Naive thymus-derived CD8-positive, alpha-beta T cell (primary cell): ENCODE measurements at places on chromosomes 11 and 22. TPM values are rescaled to one million over a fixed set of nuclear protein-coding genes. Genes with fewer than 3 reads are reported as not detected.

GRCh38 chr11:13134886-13135285 lies 125.8 kb downstream of the RASSF10 start:
- H3K4me3 ChIP-seq, result no peak overlapping the region
- no peaks in the 10 kb centered on the region for H3K4me1 ChIP-seq
- H3K27ac ChIP-seq, result no peak overlapping the region
- H3K27me3 ChIP-seq, result peaks cover 48% of the 10 kb centered on the region
- no peak for DNase-seq

DNA sequence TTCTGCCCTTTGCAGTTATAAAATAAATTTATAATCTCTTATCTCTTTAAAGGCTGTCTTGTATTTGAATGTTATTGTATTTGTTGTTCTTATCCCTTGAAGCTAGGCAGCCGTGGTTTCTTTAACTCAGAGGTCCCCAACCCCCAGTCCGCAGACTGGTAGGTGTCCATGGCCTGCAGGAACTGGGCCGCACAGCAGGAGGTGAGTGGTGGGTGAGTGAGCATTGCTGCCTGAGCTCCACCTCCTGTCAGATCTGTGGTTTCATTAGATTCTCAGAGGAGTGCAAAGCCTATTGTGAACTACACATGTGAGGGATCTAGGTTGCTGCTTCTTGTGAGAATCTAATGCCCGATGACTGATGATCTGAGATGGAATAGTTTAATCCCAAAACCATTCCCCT lies 380.0 kb upstream of the CCDC90B start:
- no peak for DNase-seq
- H3K4me1 ChIP-seq, result no peaks in the 10 kb centered on the region
- H3K27ac ChIP-seq, result no peak overlapping the region
- H3K4me3 ChIP-seq, result no peak overlapping the region

- H3K4me3 ChIP-seq, result no peak overlapping the region
- no peak overlapping the region for H3K27ac ChIP-seq
- no peaks in the 10 kb centered on the region for H3K27me3 ChIP-seq
- peaks cover 6% of the 10 kb centered on the region for H3K4me1 ChIP-seq
- DNase-seq, result no peak
Observed at GRCh38 chr22:39183991-39184585, 31.6 kb upstream of the CBX7 start.

- no peak for DNase-seq
- H3K4me1 ChIP-seq, result peaks cover 29% of the 10 kb centered on the region
- H3K27me3 ChIP-seq, result no peaks in the 10 kb centered on the region
- peak within 1 kb of the TSS; percentile 98 for H3K4me3 ChIP-seq
- peaks cover 5% of the 10 kb centered on the region for H3K36me3 ChIP-seq
Observed at GRCh38 chr22:37639070-37639760, at the start of gene SH3BP1. Gene SH3BP1 (plus strand): TSS chr22:37639669. CDS start chr22:37639788, 119 bp downstream.

- H3K27me3 ChIP-seq, result peaks cover 26% of the 10 kb centered on the region
- no peak overlapping the region for H3K27ac ChIP-seq
- no peak for DNase-seq
- H3K4me3 ChIP-seq, result no peak overlapping the region
- no peaks in the 10 kb centered on the region for H3K4me1 ChIP-seq
Observed at GRCh38 chr11:4662876-4663275, 19.1 kb downstream of the OR51E1 start.

GRCh38 chr22:37105154-37105553 lies 4.4 kb downstream of the TMPRSS6 start:
- H3K36me3 ChIP-seq, result no peaks in the 10 kb centered on the region
- H3K4me1 ChIP-seq, result peaks cover 6% of the 10 kb centered on the region
- DNase-seq, result no peak
- no peak overlapping the region for H3K4me3 ChIP-seq

GRCh38 chr22:39932166-39932565 lies 28.0 kb upstream of the TMA7B start:
- DNase-seq, result no peak
- no peaks in the 10 kb centered on the region for H3K27me3 ChIP-seq
- peaks cover 46% of the 10 kb centered on the region for H3K4me1 ChIP-seq
- H3K27ac ChIP-seq, result peak overlapping the region; percentile 90

- H3K36me3 ChIP-seq, result no peaks in the 10 kb centered on the region
- no peaks in the 10 kb centered on the region for H3K4me1 ChIP-seq
- H3K27ac ChIP-seq, result no peak overlapping the region
- H3K4me3 ChIP-seq, result peak overlapping the region; percentile 20
- no peak for DNase-seq
Observed at GRCh38 chr11:76216536-76217325, 10.4 kb upstream of the WNT11 start.

DNA sequence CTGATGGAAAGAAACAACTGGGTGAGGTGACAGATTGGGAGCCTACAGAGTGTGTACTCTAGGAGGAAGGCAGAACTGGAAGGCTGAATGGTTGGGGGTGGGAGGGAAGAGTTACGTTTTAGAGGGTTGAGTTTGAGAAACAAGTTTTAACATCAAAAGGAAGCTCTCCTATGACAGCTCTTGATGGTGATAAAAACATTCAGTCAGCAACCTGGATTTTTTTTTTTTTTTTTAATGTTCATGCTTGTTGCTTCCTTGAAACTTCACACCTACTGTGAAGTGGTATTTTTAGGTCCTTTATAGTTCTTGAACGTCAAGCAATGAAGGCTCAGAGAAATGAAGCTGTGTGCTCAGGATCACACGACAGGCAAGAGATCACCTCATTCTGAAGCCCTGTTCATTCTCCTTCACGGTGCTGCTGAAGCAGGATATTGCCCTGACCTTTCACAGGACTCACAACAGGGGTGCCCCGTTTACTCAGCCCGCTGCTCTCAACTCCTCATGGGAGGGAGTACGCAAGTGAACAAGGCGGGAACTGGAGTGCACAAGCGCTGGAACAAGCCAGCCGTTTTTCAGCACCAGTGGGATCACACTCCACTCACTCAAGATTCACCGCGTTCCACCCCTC lies 1.6 kb upstream of the TMEM109 start:
- peak overlapping the region; percentile 98 for H3K27ac ChIP-seq
- peak; percentile 83 for DNase-seq
- peaks cover 80% of the 10 kb centered on the region for H3K4me1 ChIP-seq
- peaks cover 2% of the 10 kb centered on the region for H3K36me3 ChIP-seq
- peaks cover 1% of the 10 kb centered on the region for H3K27me3 ChIP-seq

DNA sequence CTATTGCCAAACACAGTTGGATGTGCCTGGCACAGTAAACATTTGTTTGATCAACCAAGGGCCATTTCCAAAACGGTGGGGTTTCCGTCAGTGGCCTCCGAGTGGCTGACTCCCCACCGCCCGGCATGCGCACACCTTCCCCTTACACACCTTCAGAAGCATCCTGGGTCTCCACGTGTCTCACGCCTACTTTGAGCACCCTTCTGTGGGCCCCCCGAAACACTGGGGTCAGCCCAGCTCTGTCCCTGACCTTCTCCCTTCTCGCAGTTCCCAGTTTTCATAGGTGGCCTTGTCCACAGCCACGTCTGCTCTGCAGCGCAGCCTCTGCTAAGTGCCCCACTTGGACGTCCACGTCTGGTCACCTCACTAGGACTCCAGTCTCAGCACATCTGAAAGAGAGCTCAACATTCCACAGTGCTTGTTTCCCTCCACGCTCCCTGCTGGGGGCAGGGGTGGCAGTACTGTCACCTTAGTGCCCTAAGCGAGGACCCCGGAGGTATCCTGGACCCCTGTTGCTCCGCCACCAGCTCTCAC lies 13.2 kb upstream of the SHANK2 start:
- no peak overlapping the region for H3K27ac ChIP-seq
- no peaks in the 10 kb centered on the region for H3K4me1 ChIP-seq
- peaks cover 15% of the 10 kb centered on the region for H3K27me3 ChIP-seq
- DNase-seq, result no peak
- no peaks in the 10 kb centered on the region for H3K36me3 ChIP-seq

- H3K4me3 ChIP-seq, result peak overlapping the region; percentile 73
- peak overlapping the region; percentile 95 for H3K27ac ChIP-seq
- peaks cover 2% of the 10 kb centered on the region for H3K27me3 ChIP-seq
Observed at GRCh38 chr11:128725630-128726319, 31.9 kb downstream of the FLI1 start.

DNA sequence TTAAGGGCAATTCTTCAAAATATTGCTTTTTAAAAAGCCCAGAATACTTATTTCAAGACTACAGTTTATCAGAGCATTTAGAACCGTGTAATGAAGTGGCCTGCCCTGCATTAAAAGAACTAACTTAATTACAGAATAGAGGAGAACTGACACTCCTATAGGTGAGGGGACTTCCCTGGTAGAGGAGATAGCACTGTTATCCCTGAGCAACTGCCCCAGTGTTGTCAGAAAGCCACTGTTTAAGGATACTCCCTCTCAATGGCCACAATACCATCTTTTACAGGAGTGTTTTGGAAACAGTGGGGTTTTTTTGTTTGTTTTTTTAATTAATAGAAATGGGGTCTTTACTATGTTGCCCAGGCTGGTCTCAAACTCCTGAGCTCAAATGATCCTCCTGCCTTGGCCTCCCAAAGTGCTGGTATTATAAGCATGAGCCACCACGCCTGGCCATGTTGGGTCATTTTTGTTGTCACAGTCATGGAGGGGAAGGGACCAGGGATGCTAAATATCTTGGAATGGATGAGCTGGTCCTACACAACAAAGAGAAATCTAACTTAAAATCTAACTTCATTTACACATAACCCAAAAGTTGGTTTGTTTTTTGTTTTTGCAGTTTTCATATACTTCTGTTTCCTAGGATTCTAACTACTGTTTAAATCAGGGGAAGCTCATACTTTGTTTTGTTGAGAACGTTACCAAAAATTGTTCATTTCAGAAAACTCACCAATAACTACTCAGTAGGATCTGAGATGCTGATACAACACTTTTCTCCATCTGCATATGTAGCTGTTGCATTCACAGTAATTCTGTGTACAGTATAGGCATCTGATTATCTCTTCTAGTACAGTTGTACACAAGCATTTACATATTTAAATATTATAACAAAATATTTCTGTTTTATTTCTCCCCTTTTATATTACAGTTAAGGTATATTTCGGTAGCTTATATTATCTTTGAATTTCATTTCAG lies 8.1 kb downstream of the RPL27A start:
- H3K36me3 ChIP-seq, result peaks cover 14% of the 10 kb centered on the region
- peak overlapping the region; percentile 96 for H3K27ac ChIP-seq
- no peak for DNase-seq
- peaks cover 27% of the 10 kb centered on the region for H3K4me1 ChIP-seq

- no peak overlapping the region for H3K4me3 ChIP-seq
- DNase-seq, result no peak
- H3K27me3 ChIP-seq, result peaks cover 2% of the 10 kb centered on the region
- no peak overlapping the region for H3K27ac ChIP-seq
- H3K36me3 ChIP-seq, result no peaks in the 10 kb centered on the region
Observed at GRCh38 chr11:115885535-115886421, 381.6 kb upstream of the CADM1 start.

DNA sequence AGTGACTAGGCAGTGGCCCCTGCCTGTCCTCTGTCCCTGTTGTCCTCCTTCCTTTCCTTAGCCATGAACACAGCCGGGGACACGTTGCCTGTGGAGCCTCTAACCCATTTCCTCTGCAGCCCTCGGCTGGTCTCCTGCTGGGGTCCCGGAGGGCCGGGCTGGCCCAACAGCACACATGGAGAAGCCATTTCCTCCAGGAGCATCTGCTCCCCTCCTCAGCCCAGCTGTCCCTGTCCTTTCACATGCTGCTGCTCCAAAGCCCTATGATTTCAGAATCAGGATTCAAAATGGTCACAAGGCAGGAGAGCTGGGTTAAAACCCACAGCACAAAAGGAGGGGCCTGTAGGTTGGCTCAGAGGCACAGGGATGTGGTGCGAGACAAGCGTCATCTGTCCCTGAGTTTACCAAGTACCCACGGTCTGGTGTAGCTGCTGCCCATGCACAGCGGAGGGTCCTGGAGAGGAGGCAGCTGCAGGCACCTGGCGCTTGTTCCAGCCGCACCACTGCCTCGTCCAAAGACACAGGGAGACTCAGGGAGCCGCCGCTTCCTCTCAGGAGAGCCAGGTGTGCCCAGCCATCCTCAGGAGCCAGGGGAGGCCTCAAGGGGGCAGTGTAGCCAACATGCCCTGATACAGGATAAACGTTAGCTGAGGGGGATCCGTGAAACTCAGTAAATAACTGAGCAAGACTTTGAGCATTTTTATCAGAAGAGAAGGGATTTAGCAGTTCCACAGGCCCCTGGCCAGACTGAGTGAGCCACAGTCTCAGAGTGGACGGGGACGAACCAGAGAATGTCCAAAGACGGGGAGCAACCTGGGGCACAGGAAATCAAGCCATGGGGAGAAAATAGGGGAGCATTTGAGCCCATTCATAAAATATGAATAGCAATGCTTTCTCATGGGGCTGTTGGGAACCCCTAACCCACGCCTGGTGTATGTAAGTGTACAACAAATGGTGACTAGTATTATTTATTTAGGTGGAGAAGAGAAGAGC lies 3.9 kb upstream of the VSIG10L2 start:
- H3K27me3 ChIP-seq, result no peaks in the 10 kb centered on the region
- peak; percentile 22 for DNase-seq

DNA sequence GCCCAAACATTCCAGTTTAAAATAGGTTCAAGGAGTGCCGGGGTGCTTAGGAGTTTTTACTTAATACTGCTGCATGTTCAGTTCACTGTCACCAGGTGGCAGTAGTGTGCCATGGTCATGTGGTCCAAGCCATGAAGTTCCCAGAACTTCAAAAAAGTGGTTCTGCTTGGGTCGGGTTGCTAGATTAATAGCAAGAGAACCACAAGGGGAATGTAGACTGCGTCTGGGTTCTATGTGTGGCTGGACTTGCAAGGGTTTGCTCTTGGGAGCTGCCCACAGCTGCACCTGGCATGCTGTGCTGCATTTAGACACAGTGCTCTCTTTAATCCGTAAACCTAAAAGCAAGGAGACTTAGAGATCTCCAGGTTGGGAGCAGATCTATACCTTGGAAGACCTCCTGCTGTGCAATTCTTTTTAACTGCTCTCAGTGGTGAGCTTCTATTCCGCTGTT lies 6.5 kb upstream of the SPON1 start:
- no peak overlapping the region for H3K4me3 ChIP-seq
- H3K27me3 ChIP-seq, result peaks cover 25% of the 10 kb centered on the region
- DNase-seq, result peak; percentile 69
- H3K27ac ChIP-seq, result no peak overlapping the region

- H3K27ac ChIP-seq, result no peak overlapping the region
- no peaks in the 10 kb centered on the region for H3K36me3 ChIP-seq
- H3K27me3 ChIP-seq, result no peaks in the 10 kb centered on the region
- H3K4me1 ChIP-seq, result peaks cover 29% of the 10 kb centered on the region
- no peak overlapping the region for H3K4me3 ChIP-seq
- no peak for DNase-seq
Observed at GRCh38 chr11:12232817-12233601, 122.6 kb downstream of the MICAL2 start.

GRCh38 chr11:130237282-130238006 lies 77.3 kb downstream of the ZBTB44 start:
- H3K27ac ChIP-seq, result no peak overlapping the region
- no peaks in the 10 kb centered on the region for H3K4me1 ChIP-seq
- no peak for DNase-seq
- H3K27me3 ChIP-seq, result no peaks in the 10 kb centered on the region
- H3K36me3 ChIP-seq, result peaks cover 5% of the 10 kb centered on the region
- H3K4me3 ChIP-seq, result no peak overlapping the region

LIF gene
- not detected for total RNA-seq

SLC29A2 gene
- total RNA-seq, result 13.9 TPM

CAPN1 gene
- 99.5 TPM for total RNA-seq

ARL14EP gene
- 70.3 TPM for total RNA-seq

FGF4 gene
- not detected for total RNA-seq

OR56A1 gene
- total RNA-seq, result not detected

RPS19BP1 gene
- total RNA-seq, result 76.1 TPM
